ENCODE measurements at places on chromosomes 11 and 22.

DNA sequence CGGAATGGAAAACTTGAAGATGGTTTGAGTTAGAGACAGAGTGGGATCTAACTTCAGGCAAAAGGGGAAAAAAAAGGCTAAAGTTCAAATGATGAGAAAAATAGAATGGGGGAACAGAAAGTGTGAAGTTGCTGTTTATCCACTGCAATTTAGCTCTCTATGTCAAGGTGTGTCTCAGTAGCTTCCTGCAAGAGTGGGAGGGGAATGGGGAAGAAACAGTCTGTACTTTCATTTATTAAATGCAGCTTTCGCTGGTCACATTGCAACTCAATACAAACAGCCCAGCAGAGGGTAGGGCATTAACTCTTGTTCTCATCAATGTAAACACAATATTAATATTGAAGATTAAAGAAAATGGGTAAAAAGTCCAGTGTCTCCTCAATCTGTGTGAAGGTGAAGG is 214.7 kb upstream of the SYN3 start:
- H3K27ac ChIP-seq, result no peak overlapping the region
- no peaks in the 10 kb centered on the region for H3K36me3 ChIP-seq
- no peaks in the 10 kb centered on the region for H3K4me1 ChIP-seq
- no peaks in the 10 kb centered on the region for H3K27me3 ChIP-seq
- no peak for DNase-seq

DNA sequence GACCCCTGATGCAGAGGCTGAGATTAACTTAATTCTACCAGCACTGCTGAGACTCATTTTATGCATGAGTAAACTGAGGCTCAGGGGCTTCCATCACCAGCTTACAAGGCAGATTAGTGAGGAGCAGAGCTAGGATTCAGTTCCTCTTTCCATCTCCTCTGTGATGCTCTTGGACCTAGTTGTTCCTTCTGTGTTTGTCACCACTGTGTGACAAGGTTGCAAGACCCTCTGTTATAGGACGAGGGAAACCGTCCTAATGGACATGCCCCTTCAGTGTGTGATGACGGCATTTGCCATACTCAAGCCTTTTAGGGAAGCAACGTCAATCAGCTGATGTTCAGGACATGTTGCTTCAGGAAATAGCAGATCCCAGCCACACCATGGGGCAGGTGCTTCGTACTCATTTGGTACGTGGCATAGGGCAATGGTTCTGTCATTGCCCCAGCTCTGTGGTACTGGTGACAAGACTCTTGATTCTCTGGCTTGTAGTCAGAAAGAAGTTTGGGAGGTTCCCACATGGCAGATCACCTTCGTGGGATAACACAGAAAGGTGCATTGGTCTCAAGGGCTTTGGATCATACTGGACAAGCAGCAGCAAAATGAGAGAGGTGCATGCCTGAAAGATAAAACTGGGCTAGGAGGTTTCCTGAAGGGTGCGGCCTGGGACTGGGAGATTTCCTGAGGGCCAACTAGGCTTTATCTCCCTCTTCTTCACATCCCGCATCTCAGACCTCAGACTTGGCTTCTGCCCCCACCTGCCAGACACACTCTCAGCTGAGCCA is 23.9 kb upstream of the CD44 start:
- H3K4me1 ChIP-seq, result peaks cover 26% of the 10 kb centered on the region
- DNase-seq, result no peak
- H3K36me3 ChIP-seq, result peaks cover 5% of the 10 kb centered on the region
- no peaks in the 10 kb centered on the region for H3K27me3 ChIP-seq
- H3K27ac ChIP-seq, result no peak overlapping the region

- peaks cover 8% of the 10 kb centered on the region for H3K27me3 ChIP-seq
- H3K27ac ChIP-seq, result no peak overlapping the region
- no peak overlapping the region for H3K4me3 ChIP-seq
- no peak for DNase-seq
These were observed 46.7 kb upstream of the INCENP start for GRCh38 chr11:62077132-62077531.

DNA sequence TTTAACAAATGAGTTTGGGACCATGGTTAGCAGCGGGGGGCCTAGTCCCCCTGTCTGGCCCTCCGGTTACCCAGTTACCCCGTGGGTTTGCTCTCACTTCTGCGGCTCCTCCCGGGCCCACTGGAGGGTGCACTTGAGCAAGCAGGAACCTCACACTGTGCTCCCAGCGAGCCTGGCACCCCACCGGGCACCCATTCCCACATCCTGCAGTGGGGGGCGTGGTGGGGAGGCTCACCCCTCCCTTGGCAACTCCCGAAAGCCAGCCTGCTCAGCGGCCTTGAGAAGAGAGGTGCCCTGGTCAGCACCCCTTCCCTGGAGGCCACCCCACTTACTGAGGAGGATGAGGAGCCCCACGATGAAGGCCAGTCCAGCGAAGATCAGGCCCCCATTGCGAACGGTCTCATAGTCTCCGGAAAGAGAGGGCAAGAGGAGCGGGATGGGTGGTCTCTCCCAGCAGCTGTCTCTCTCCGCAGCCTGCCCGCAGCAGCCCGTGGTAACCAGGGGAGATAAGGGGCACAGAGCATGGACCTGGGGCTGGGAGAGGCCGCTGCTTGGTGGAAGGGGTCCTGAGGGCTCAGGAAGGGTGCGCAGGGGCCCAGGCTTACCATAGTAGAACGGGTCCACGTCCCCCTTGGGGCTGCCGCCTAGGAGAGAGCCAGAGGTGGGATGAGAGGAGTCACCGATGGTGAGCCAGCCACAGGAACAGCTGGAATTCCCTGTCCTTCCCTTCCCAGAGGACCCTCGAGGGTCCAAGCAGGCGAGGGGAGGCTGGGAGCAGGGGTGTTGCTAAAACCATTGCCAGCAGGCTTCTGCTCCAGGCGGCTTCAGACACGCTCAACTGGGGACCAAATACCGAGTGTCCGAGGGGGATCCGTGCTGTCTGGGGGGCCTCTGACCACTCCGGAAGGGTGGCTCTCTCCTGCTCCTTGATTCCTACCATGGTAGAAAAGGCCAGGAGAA is 2.2 kb downstream of the FXYD2 start:
- DNase-seq, result no peak
- H3K4me3 ChIP-seq, result no peak overlapping the region
- H3K27ac ChIP-seq, result peak overlapping the region; percentile 88
- H3K27me3 ChIP-seq, result no peaks in the 10 kb centered on the region
- H3K36me3 ChIP-seq, result no peaks in the 10 kb centered on the region

All from T-helper 17 cell (primary cell).